ENCODE measurements at places on chromosomes 7 and 10. TPM values are rescaled to one million over a fixed set of nuclear protein-coding genes. Genes with fewer than 3 reads are reported as not detected.

- H3K27me3 ChIP-seq = no peaks in the 10 kb centered on the region
- H3K4me1 ChIP-seq = peaks cover 18% of the 10 kb centered on the region
- H3K36me3 ChIP-seq = no peaks in the 10 kb centered on the region
- H3K4me3 ChIP-seq = no peak overlapping the region
- DNase-seq = no peak
Observed at GRCh38 chr10:80484243-80484642, 30.1 kb downstream of the TSPAN14 start.

DNA sequence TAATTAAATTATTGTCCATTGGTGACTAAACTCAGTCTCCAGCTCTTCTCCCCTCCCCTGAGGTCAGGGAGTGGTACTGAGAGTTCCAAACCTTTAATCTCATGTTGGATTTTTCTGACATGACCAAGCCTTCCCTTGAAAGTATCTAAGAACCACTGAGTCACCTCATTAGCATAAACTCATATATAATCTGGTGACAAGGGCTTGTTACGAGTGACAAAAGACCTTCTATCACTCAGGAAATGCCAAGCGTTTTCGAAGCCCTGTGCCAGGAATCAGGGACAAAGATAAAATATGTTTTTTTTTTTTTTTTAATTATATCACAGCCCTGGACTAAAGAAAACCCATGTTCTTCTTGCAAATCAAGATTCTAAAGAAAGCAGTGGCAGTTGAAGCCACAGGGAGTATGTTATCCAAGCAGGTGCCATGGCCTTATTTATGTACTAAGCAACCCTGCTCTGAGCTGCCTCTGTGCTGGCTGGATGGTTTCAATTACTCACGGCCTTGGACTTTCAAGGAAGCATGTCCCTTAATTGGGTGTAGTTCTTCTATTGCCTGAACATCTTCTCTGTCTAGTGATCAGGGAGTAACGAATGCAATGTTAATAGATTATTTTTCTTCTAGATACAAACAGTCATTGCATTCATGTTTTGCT is 169.0 kb upstream of the PRKCQ start:
- no peak overlapping the region for H3K27ac ChIP-seq
- no peak overlapping the region for H3K4me3 ChIP-seq
- H3K4me1 ChIP-seq = no peaks in the 10 kb centered on the region
- no peaks in the 10 kb centered on the region for H3K36me3 ChIP-seq

DNA sequence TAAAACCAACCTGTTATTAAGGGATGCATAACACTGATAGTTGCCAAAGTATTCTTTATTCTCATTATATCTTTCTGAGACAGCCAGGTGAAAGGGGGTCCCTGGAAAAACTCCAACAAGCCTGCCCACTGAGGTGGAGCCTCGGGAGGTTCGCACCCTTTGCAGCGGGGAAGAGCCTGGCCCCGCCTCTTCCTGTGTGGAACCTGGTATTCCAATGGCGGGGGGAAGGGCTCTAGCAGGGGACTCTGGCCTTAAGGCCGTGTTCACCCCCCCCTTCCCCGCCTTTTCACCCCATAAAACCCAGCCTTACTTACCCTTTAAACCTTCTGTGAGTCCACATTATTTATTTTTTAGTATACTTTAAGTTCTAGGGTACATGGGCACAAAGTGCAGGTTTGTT is 62.4 kb upstream of the PDK4 start:
- no peak overlapping the region for H3K4me3 ChIP-seq
- no peaks in the 10 kb centered on the region for H3K4me1 ChIP-seq
- H3K27me3 ChIP-seq = no peaks in the 10 kb centered on the region

The IL6 gene
- total RNA-seq = 3.8 TPM
